ENCODE measurements at places on chromosomes 11 and 22. TPM values are rescaled to one million over a fixed set of nuclear protein-coding genes. Genes with fewer than 3 reads are reported as not detected.
A peak's percentile ranks its signal among the peaks of the same experiment; 100 is the strongest.

UBQLN3 gene
- not detected for total RNA-seq

DNA sequence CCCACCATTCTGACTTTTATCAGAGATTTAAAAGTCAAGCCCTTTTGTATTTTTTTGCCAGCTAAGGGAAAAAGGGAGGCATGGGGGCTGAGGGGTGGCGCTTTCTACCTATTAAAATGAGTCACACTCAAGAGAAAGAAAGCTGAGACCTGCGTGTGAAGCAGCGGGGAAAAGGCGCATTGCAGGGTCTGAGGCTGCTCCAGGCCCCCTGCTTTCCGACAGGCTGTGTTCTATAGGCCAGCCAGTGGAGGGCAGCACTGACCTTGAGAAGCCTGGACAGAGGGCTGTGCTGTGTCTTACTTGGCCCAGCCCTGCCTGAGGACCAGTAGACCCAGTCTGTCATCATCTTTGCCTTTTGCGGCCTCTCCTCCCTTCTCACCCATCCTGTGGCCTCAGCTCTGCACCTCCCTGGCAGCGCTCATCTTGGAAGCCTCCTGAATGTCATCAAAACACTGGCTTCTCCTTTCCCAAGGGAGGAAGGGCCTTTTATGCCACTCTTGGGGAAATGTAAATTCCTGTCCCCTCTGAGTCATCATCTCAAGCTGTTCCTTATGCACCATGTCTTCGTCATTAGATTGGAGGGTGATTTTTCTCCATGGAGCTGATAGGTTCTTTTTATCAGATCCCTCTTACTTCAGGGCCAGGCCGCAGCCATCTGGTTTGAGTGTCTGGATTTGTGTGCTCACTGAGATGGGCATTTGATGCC is 12.6 kb upstream of the MAPK8IP1 start:
- DNase-seq = peak; percentile 95

DNA sequence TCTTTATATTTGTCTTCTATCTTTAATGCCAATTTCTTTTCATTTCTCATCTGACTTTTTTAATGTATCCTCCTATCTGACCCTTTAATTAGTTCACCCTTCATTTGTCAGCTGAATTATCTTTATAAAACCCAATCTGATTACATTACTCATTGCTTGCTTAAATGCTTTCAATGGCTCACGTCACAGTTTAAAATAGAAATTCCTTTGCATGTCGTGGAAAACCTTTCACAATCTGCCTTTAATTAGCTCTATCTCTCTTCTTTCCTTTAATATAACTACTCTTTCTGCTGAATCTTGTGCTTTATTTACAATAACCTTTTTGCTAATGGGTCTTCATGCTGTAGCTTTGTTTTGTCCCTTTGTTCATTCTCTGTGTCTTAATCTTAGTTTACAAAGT is 125.7 kb downstream of the DYNC2H1 start:
- no peak for DNase-seq

GRCh38 chr11:38927993-38928392 is 2330.0 kb upstream of the RAG2 start:
- no peak for DNase-seq

DNA sequence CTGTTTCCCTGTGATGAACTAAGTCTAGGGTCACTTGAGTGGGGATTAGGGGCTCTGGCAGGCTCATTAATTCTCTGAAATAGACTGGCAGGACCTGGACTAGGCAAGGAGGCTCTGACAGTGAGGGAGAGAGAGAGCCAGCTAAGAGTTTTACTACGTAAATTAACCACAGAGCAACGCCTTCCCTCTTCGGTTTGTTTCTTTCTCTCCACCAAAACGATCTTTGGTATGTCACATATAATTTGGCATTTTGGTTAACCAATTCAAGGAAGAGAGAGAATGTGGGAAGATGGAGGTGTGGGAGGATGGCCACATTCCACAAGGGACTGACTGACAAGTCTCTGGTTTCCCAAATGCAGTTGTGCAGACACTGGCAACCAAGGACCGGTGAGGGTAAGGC is 27.9 kb downstream of the ATG16L2 start:
- DNase-seq = no peak

DNA sequence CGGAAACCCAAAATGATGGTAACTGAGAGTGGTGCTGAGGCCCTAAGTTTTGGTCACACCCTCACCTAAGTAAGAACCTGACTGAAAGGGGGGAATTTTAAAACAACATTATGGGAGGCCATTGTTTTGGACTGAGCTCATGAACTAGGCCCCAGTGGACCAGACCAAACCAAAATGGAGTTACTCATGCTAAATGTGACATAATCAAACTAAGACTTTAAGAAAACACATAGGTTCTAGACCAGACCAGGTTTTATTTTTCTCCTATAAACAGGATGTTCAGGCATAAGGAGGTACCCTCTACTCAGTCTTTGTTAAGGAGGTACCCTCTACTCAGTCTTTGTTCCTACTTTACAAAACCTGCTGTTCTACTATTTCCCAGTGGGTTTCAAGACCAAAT is 7.4 kb upstream of the EI24 start:
- no peak for DNase-seq

GP1BB gene
- 1.4 TPM for total RNA-seq

- DNase-seq = no peak
These were observed 2.6 kb upstream of the FADS3 start for GRCh38 chr11:61893981-61894380.

GRCh38 chr11:10255388-10256125 is 38.5 kb downstream of the SBF2 start:
- DNase-seq = no peak

DNA sequence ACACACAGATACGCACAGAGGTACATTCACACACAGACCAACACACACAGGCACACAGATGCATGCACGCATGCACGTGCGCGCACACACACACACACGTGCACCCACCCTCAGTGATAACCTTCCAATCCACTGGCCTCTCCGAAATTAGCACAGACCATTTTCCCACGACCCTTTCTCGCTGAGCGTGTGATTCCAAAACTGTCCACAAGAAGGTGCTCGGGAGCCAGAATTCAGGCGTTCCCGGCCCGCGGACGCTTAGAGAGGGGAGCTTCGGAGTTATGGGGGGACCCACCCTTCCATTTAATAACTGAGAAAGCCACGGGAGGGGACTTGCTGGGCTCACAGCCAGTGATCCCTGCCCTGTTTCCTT is 33.8 kb upstream of the SLC35C1 start:
- peak; percentile 92 for DNase-seq

ANO5 gene
- 9.5 TPM for total RNA-seq

- DNase-seq = no peak
These were observed 90.0 kb upstream of the LINC01488 start for GRCh38 chr11:69391192-69392103.

P2RY6 gene
- total RNA-seq = not detected

PGR gene
- not detected for total RNA-seq

DNA sequence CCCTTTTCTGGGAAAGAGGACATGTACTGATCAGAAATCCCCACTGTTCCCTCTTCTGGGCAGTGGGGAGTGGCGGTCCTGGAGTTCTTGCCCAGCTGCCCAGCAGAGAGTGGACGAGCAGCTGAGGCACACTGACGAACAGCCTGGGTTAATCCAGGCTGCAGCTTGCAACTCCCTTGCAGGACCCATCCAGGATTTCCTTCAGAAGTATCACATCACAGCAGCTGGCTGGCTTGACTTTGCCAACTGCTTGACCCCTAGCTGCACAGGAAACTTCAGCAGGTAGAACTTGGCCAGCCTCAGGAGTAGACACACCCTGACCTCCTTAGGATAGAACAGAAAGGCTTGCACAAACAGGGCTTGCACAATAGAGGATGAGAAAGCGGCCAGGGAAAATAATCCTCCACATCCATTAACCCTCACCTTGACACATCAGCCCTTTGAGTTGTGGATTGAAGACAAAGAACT is 27.9 kb upstream of the FZD4 start:
- no peak for DNase-seq

DNA sequence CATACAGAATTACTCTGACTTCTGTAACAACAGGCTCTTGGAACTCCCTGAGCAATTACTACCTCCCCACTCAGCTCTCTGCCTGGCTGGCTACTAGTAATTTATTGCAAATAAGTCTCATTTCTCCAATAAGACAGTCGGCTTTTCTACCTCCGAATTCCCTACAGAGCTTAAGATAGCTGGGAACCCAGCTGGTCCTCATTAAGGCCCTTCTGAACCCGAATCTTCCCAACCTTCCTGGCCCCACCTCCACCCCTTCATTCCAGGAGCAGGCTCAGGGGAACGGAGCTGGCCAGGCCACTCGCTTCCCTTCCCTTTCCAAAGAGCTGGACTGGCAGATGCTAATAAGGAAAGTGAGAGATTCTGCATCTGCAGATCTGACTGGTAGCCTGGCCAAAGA is 21.6 kb downstream of the TMPRSS5 start:
- peak; percentile 39 for DNase-seq

- peak; percentile 34 for DNase-seq
These were observed 148.3 kb downstream of the TEAD1 start for GRCh38 chr11:12822392-12823022.

APBB1 gene
- total RNA-seq = 56.3 TPM

GRCh38 chr11:1480555-1481482 is 5.8 kb downstream of the MOB2 start:
- DNase-seq = no peak

DNA sequence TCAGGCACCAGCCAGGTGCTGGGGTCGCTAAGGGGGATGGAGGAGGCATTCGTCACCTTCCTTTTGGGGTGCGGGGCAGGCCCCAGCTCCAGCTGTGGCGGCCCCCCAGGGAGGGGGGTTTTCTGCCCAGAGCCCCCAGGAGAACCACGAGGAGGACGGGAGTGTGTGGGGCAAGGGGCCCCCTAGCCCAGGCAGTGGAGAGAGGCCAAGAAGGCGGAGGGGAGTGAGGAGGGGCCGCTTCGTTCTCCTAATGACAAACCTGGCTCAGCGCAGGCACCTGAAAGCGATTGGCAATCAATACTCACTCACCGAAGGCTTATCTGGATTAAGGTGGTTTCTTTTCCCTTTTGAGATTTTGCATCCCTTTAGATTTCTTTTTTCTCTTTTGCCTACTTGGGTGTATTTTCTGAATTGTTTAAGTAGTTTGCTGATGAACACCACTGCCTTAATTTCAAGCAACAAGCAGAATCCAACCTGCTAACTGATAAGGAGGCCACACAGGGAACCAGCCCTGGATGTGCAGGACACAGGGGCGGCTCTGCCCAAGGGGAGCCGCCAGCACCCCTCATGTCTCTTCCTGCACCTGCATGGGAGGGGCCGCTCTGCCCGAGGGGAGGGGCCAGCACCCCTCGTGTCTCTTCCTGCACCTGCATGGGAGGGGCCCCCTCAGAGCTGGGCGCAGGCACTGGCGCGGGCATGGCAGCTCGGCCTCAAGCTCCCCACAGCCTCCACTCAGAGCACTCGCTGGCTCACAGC is 122.3 kb downstream of the BRD1 start:
- DNase-seq = peak; percentile 24

DNA sequence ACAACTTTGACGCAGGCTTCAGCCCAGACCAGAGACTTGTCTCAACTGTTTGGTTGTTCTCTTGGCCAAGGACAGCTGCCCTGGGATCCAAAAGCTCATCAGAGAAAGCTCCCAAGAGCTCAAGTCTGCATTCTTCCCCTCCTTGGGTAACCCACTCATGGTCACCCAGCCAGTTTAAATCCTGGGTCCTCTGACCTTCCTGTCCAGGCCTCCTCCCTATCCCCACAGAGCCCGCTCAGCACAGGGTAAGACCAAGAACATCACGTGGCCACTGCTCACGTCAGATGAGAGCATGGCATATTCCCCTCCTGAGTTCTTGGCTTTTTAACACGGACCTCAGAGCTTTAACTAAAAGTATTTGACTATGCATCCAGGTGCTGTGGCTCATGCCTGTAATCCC is 25.8 kb downstream of the TSKU start:
- DNase-seq = peak; percentile 38

GRCh38 chr11:67179892-67180490 is 60.9 kb downstream of the KDM2A start:
- DNase-seq = no peak

NLRP6 gene
- total RNA-seq = not detected

DNA sequence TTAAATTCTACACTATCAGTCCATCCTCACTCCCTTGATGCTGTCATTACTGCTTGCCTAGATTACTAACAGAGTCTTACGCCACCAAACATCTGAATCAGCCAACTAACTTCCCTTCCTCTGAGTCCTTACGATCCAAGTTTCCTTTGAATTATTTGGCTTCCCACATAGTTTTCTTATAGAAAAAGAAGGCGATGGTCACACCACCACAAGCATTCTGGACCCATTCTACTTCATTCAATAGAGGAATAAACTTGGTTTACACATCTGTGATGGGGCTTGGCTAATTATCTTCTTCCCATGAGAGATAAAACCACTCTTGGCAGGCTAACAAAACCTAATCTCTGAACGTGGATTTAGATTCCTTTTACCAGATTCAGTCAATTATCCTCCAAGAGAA is 35.0 kb downstream of the INTS4 start:
- DNase-seq = no peak

TRIM48 gene
- not detected for total RNA-seq

GRCh38 chr11:18013790-18014507 is 1.1 kb upstream of the SERGEF start:
- peak; percentile 61 for DNase-seq

- no peak for DNase-seq
These were observed 4.2 kb upstream of the RPS6KB2 start for GRCh38 chr11:67423891-67424613.

DNA sequence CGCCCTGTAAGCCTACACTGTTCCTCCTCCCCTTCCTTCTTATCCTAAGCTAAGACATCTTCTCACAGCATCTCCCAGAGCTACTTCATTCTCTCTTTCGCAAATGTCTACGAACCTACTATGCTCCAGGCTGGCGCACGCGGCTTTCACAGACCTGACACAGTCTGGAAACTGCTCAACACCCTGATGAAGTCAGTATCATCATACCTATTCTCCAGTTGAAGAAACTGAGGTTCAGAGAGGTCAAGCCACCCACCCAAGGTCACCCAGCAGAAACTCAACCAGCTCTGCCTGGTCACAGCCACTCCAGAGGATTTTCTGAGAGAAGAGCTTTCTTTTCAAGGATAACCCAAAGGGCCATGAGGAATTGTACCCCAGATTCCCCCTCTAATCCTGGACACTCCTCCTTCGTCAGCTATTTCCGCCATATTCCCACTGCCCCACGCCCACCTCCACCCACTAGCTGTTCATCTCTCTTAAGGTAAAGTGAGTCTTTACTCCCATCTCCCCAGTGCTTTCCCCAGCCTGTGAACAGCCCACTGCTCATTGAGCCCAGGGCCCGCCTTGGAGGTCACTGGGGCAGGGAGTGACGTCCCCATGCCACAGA is 1.8 kb downstream of the KCNJ4 start:
- no peak for DNase-seq

- DNase-seq = peak; percentile 29
These were observed 39.6 kb downstream of the GALNT18 start for GRCh38 chr11:11582011-11582701.

OLFML1 gene
- total RNA-seq = 0.56 TPM

- no peak for DNase-seq
These were observed 444.1 kb downstream of the SOX6 start for GRCh38 chr11:15912291-15912690.

OVOL1 gene
- 3.4 TPM for total RNA-seq

GALR3 gene
- total RNA-seq = 0.77 TPM

GRCh38 chr11:111733016-111733415 is 33.2 kb downstream of the PPP2R1B start:
- no peak for DNase-seq

SCGB1D4 gene
- total RNA-seq = not detected

CHCHD10 gene
- total RNA-seq = 102 TPM

KCNQ1 gene
- total RNA-seq = 2.8 TPM

ROM1 gene
- 1.3 TPM for total RNA-seq

GTSE1 gene
- total RNA-seq = 59.5 TPM

GRCh38 chr11:65266210-65266609 is 4.4 kb downstream of the POLA2 start:
- DNase-seq = no peak

SAAL1 gene
- 27.0 TPM for total RNA-seq

GRCh38 chr11:26764825-26765224 is 43.0 kb upstream of the SLC5A12 start:
- DNase-seq = no peak

All from endodermal cell (in vitro differentiated cells).